ENCODE measurements at places on chromosomes 7 and 10.

DNA sequence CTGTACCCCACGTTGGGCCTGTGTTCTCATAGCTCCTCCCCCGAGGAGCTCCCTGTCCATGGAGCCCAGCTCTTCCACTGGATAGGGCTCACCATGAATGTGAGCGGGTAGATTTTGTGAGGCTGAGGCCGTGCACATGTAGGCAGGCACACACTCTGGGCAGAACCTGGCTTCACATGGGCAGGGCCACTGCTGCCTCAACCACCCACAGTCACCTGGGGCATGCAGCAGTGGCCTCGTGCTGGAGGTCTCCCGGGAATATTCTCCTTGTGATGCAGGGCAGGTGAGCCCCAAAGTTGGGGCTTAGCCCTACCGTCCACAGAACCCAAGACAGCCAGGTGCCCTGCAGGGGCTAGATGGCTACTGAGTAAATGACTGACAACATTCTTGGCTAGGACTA, 116.6 kb downstream of the TMEM130 start:
- no peak for DNase-seq

DNA sequence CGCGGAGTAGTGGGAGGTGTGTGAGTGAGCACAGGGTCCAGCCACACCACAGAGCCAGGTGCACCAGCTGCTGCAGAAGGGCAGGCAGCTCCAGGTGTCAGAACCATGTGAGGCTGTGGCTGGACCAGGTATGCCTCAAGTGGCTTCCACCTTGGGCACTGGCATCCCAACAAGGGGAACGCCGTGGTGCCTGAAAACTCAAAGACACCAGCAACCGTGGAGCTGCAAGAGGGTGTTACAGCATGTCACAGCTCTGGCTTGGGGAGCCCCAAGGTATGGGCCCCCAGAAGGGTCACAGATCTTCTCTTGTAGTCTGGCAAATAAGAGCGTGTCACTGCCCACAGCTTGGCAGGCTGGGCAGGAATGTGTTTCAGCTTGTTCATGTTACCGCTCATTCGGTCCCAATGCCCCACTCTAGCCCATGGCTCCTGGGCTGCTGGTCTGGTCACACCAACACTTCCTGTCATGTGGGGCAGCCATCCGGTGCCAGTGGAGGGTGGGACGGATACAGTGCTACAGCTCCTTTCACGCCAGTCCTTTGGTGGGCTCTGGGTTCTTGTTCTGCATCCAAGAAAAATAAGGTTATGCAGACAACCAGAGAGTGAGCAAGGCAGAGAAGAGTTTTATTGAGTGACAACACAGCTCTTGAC, 29.8 kb downstream of the STRA8 start:
- no peak for DNase-seq

DNA sequence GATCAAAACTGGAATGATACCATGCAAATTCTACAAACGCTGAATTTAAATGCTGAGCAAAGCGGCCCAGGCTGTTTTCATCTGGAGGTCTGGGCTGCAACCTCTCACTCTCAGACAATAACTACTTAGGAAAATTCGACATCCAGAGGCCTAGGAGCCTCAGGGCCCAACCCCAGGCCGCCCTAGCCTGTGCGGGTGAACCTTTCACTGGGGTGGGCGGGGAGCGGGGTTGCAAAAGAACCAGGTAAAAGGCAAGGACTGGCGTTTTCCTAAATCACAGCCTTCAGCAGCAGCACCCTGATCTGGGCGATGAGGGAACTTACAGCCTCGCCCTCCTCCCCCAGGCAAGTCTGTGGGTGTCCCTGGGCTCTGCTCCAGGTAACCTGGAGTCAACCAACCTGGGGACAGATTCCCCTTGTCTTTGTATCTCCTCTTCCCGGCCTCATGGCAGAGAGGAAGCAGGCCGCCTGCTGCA, 33.4 kb downstream of the CALML5 start:
- DNase-seq = no peak

DNA sequence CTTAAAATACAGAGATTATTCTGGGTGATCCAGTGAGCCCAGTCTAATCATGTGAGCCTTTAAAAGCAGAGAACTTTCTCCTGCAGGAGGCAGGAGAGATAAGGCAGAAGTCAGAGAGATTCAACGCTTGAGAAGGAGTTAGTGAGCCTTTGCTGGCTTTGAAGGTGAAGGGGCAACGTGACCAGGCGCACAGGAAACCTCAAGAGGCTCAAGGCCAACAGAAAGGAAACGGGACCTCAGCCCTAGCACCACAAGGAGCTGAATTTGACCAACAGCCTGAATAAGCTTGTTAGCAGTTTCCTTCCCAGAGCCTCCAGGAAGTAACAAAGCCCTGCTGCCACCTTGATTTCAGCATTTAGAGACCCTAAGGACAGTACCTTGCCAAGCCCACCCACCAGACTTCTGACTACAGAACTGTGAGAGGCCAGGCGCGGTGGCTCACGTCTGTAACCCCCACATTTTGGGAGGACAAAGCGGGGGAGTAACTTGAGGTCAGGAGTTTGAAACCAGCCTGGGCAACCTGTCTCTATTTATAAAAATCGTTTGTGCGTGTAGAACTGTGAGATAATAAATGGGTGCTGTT, 87.3 kb upstream of the KAT6B start:
- no peak for DNase-seq

- DNase-seq = no peak
Measured at GRCh38 chr10:71252220-71252619, 39.9 kb downstream of the UNC5B start.

DNA sequence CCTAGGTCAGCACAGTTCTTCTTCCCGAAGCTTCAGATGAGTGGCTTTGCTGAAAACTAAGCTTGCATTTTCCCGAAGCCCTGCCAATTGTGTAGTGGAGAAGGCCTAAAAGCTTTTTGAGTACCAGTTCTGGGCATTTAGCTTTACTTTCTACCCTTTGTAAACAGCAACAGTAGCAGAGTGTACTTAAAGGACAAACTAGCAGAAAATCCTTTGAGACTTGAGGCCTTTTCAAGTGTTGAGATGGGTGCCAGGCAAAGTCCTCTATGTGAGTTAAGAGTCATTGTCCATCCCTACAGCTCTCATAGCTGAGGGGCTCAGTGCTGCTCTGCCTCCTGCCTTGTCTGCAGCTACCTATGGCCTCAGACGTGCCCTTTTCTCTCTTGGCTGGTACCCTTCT, 368.2 kb downstream of the CCSER2 start:
- DNase-seq = no peak

GRCh38 chr10:79249186-79250121, 97.8 kb upstream of the PPIF start:
- DNase-seq = no peak
